ENCODE measurements at places on chromosomes 11 and 22.
A peak's percentile ranks its signal among the peaks of the same experiment; 100 is the strongest.

DNA sequence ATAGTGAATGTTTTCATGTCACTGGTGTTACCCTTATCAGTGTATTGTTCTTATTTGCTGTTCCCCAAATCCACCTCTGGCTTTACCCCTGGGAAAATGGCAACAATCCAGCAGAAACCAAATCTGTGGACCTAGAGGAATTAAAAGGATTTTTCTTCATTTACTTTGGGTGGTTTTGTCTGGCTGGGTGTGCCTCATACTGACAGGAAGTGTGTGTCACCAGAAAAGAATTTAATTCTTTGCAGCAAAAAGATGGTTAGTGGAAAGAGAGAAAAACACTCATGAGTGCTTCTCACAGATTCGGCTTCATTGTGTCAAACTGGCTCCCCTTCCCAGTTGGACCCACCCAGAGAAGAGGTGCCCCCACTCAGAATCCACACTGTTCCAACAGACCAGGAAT, 38.9 kb downstream of the FZD4 start:
- no peak for DNase-seq

DNA sequence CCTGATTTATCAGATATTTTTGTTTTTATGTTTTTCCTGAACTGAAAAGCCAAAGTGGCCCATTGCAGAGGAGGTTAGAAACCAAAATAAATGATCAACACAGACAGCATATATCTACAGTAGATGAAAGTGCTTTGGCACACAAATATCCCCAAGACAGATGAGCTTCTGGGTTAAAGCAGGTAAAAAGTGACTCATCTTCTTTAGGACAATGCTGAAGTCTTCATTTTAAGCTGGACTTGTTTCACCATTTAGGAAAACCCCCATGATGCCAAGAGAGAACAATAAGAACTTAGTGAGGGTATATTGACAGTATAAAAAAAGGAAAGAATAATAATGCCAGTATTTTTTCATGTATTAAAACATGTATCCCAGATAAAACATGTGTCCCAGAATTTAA, 100.8 kb upstream of the OR9G4 start:
- DNase-seq: no peak

- no peak for DNase-seq
Observed at GRCh38 chr22:32448980-32449379, 15.3 kb downstream of the BPIFC start.

DNA sequence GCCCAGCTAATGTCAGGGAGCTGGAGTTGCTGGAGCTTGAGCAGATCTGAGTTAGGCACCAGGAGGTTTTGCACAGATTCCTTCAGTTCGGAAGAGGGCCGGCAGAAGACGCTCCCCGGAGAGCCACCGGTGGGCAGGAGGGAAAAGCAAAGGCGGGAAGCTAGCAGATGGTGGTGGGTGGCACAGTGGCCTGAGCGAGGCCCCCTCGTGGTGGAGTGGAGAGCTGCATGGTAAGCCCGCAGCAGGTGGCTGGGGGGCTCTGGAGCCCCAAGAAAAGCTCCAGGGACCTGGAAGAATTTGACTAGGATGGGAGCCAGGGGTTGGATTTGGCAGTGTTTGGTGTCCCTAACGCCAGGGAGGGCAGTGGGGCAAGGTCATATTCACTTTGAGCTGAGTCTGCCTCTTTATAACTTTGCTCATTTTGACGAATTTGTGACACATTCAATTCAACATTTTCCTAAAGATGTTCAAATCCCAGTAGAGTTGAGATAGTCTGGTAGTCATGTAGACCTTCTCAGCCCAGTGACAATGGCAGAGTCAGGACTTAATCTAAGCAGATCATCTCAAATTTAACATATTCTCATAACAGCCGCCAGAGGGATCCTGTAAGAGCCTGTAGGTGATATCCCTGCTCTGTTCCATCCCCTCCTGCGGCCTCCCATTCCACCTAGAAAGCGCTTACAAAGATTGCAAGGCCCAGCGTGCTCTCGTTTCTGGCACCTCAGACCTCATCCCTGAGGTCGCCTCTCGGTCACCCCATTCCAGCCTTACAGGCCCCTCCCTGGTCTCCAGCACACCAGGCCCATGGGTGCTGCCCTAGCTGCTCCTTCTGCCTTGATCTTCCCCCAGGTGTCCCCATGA, 57.9 kb downstream of the TRIM29 start:
- DNase-seq: peak; percentile 36

DNA sequence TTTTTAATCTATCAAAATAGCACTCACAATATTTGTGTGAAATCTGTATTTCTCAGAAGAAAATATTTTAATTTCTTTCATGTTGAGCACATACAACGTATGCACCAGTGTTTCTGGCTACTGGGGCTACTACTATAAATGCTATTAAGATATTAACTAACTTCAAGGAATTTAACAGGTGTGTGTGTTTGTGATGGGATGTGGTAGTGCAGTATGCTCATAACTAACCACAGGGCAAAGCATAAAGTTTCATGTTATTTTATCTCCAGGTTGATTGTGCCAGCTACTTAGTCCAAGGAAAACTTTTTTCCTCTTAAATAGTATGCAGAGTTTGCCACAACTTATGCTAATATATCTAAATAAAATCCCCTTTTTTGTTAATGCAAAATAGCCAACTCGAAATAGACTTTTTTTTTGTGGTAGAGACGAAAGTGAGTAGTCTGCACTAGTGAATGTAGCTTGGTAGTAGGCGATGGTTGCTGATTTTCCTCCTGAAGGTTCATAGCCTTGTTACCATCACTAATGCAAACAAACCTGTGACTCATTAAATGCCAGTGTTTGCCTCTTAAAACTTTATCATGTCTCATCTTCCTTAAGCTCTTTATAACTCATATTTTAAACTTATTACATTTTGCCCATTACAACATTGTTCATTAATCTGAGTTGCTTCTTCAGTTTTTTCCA, 565.5 kb upstream of the ANO3 start:
- no peak for DNase-seq

DNA sequence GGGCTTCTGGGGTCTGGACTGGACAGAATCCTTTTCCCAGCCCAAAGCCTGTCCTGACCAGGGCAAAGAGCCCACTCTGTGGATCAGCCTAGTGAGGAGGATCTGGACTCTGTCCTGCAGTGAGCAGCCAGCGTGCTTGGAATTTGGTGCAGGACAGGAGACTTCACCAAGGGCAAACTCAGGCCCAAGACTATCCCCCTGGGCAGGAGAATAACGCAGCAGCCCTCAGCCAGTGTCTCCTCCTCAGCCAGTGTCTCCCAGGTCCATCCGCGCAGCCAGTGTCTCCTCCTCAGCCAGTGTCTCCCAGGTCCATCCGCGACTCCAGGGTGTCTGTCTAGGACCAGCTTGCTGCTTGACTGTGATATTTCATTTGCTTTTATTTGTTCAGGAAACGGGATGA, 1334.0 kb downstream of the TBC1D22A start:
- DNase-seq: no peak

DNA sequence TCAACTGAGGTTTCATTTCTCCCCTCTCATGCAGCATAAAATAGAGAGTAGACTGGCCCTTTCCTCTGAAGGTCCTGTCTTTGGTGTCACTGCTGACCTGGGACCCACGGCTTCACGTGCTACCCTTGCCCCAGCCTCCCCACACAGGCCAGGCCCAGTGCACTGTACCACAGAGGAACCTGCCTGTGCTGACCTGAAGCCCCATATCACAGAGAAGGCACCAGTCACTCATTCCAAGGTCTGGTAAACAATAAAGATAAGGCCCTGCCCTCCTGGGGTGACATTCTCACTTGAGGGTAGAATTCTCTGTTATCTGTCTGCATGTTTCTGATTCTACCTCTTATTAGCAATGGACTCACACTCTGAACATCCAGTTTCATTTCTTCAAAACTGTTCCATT, 51.3 kb downstream of the RPL27A start:
- DNase-seq: no peak

DNA sequence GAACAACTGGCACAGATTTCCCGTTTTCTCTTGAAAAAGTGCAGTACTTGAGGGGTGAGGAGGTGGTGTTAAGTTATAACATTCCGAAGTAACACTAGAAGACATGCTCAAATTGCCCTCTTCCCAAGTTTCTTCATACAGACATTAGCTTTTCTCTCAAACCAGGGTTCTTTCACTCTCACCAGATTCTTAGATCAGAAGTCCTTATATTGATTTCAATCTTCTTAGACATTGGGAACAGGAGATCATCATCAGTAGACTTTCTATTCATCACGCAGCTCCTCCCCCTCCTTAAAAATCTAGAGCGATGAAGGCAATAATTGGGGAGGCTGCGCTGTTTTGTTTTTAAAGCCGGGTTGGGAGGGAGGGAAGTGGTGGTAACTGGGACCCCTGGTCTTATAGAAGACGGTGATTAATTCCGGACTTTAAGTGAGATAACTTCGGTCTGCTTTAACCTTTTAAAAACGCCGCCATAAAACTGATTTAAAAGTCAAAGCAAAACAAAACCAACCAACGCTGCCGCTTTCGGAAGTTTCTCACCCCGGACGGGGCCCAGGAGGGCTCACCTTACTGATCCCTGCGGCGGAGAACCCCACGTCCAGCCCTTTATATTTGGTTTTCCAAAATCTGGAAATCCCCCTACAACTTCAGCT, 665 bp downstream of the USP28 start:
- DNase-seq: peak; percentile 11

Data from suppressor macrophage treated with lipopolysaccharide for 4 hours (primary cell).